ENCODE measurements at places on chromosomes 5 and 9.

- no peak for DNase-seq
Observed at GRCh38 chr5:355958-356357, 34.4 kb downstream of the AHRR start.

GRCh38 chr5:134975843-134976242 is 8.1 kb downstream of the CATSPER3 start:
- no peak for DNase-seq

GRCh38 chr5:57067597-57067924 is 106.3 kb upstream of the GPBP1 start:
- no peak for DNase-seq

DNA sequence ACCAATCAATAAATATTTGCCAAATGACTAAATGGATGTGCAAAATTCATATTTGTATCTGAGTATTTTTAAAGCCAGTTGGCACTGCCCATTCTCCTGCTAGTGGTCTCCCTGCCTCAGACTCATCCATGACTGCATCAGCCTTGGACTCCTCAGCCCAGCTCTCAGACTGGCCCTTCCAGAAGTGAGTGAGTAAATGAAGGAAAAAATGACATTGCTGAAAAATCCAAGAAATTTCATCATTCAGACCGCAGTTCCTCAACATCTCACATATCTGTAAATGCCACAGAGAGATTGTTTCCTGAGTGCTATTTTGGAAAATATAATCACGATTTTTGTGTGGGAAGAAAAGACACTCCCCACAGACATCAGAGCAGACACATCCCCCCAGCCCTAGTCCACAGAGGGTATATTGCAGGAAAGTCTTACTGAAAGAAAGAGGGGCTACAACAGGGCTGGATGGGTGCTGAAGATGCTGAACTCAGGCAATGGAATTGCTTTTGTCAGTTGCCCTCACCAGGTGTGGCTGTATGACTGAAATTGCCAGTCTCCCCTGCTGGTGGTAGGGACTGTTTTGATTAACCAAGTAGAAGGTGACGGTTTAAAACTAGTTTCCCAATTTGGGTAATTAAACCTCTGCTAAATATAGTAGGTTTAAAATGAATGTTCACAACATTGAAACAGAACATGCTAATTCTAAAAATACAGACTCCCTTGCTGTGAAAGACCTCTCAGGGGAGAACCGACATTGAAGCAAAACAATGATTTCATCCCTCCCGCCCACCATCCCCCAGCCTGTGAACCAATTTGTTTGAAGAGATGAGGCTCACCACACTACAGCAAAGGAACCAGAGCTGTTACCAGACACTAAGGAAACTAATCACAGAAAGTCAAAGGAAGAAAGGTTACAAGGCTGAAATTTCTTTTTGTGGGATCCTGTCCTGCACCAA is 158.8 kb downstream of the DEPDC1B start:
- no peak for DNase-seq

DNA sequence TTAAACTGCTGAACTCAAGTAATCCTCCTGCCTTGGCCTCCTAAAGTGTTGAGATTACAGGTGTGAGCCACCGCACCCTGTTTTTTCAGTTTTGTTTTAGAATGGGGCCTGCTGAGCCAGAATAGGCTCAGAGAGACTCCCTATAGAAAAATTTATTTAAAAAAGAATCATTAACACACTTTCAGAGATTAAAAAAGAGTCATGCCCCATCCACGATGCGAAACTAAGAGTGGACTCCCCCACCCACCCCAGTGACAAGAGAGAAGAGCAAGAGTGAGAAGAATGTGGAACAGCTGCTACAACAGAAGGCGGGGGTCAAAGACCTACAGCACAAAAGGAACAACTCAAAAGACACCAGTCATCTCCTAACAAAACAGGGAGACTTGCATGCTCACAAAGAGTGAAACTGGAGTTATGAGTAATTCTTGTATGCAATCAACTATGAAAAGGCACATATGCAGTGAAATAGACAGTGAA is 47.2 kb downstream of the GLDC start:
- DNase-seq, result no peak

- DNase-seq, result no peak
Observed at GRCh38 chr5:157175071-157175612, 5.5 kb upstream of the ITK start.

- DNase-seq, result no peak
Observed at GRCh38 chr5:128427921-128428320, 110.1 kb downstream of the FBN2 start.

DNA sequence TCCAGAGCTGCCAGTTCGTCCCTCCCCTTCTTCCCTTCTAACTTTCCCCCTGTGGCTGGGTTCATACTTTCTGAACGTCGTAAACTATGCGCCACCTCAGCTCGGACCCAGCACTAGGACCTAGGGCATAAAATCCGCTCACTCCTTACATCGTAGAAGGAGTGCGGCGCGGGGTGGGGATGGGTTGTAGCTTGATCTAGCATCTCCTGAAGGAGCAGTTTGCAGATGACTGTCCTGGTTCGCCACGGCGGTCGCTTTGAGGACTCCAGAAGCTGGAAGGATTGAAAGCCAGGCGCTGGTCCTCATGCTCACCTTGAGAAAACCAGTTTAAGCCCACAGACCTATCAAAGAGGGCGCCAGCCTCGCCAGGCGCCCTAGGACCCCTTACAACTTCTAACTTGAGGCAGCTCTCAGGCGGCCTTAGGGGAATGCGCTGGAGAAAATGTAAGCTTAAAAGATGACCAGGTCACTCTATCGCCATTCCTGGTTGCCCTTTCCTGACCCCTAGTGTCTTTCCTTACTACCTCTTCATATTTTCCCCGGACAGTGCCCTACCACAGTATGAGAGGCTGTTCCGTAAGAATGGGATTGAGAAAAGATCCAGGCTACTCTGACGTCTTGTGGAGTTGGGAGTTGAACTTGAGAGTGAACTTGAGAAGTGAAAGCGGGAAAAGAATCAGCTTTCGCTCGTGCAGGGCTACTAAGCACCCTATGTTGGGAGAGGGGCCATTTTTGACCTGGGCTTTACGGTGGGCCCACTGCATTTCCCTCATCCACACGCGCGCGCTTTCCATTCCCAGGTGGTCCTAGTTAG is 2.8 kb downstream of the RORB start:
- no peak for DNase-seq
